ENCODE measurements at places on chromosomes 1 and 21.

DNA sequence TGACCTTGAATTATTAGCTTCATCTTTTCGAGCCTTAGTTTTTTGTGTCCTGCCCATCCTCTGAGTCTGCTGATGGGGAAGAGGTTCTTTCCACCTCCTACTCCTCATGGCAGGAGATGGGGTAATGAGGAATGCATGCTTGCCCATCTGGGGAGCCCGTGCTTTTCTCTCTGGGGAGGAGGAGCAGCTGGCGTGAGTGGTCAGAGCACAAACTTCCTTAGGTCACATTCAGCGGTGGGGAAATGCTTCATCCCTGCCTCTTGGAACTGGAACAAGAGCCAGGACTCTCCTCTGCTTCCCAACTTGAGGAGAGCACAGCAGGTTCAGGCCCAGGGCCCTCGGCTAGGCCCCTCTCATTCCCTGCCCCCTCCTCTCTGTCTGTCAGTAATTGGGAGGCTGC lies 155.0 kb downstream of the PCNX2 start:
- no peak for DNase-seq

DNA sequence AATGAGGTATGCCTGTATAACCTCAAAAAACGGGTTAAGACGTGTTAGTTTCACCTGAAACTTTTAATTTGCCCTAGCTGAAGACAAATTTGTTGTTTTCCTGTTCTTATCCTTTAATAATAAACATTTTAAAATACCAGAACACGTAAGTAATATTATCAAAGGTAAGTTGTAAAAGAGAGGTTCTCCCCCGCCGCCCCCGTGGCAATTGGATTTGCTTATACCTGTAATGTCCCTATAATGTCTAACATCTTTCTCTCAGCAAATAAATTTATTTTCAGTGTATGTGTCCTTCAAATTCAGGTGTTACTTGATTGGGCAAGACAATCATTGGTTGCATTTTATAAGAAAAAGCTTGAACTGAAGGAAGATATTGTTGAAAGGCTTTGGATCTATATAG lies 5.9 kb downstream of the URB2 start:
- DNase-seq = no peak

DNA sequence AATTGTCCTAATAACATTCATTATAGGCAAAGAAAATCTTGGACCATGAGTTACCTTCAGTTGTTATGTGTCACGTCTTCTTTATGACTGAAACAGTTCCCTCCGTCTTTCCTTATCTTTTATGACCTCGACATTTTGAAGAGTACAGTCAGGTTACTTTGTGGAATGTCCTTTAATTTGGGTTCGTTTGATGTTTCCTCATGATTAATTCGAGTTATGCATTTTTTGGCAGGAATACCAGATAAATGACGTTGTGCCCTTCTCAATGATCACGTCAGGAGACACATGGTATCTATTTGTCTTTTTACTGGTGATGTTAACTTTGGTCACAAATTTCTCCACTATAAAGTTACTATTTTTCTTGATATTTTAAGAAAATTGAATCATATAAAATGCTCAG lies 17.3 kb upstream of the KLF17 start:
- DNase-seq = no peak

DNA sequence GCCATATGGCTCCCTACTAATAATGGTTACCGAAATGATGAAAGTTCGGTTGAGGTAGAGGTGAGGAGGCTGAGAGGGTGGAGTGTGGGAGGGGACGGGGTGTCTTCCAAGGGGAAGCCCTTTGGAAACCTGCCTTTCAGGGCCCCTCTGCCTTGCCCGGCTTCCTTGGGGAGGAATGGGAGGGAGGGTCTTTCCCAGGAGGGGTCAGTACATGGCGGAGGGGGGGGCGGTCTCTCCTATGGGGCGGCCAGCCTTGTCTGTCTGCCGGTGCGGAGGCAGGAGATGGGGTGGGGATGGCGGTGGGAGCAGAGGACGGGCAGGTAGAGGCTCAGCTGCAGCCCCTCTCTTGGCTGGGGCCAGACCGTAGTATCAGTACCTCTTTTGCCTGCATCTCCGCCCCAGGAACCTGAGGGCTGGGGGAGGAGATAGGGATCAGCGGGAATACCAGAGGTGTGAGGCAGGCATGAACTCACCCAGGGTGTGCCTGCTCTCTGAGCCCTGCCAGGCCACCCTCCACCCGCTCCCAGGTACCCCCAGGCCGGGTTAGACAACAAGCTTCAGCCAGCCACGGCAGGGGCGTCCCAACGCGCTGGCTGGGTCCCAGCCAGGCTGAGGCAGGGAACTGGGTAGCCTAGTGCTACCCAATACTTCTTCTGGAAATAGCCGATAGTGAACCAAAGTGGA lies 79.4 kb upstream of the POU3F1 start:
- no peak for DNase-seq

DNA sequence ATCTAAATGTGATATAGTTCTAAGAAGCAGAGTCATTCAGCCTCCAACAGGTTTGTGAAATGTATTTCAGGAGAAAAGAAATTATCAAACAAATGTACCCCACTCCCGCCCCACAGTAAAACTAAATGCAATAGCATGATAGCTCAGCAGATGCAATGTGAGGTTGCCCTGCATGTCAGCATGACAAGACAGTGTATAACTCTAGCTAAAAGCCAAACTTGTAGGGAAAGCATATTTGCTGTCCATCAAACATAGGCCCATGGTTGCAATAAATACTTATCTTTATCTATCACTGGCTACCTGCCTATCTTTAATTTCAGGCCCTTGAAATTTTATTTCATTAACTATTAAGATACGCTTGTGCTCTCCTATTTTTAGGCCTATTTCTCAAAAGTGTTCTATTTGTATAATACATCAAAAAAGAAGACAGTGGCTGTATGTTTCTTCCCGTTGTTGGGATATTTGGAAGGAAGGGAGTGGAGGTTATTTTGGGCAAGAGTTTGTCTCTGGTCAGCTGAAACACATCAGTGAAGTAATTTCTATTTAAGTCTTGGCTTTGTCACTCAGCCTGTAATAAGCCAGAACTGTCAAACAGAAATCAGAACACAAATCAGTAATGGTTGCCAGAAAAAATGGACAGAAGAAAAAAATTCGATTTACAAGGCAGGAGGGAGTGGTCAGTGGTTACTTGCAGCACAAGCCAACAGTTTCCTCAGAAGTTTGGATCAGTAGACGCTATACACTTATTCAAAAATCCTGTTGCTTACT lies 307.4 kb upstream of the ADGRL2 start:
- DNase-seq = no peak

Measured in nucleus accumbens (tissue), 56 donors.